ENCODE measurements at places on chromosomes 4 and X. TPM values are rescaled to one million over a fixed set of nuclear protein-coding genes. Genes with fewer than 3 reads are reported as not detected.
A peak's percentile ranks its signal among the peaks of the same experiment; 100 is the strongest.

GRCh38 chr4:163269166-163269565 lies 63.2 kb downstream of the NPY1R start:
- no peak for DNase-seq

SMIM31 gene
- total RNA-seq: not detected

DNA sequence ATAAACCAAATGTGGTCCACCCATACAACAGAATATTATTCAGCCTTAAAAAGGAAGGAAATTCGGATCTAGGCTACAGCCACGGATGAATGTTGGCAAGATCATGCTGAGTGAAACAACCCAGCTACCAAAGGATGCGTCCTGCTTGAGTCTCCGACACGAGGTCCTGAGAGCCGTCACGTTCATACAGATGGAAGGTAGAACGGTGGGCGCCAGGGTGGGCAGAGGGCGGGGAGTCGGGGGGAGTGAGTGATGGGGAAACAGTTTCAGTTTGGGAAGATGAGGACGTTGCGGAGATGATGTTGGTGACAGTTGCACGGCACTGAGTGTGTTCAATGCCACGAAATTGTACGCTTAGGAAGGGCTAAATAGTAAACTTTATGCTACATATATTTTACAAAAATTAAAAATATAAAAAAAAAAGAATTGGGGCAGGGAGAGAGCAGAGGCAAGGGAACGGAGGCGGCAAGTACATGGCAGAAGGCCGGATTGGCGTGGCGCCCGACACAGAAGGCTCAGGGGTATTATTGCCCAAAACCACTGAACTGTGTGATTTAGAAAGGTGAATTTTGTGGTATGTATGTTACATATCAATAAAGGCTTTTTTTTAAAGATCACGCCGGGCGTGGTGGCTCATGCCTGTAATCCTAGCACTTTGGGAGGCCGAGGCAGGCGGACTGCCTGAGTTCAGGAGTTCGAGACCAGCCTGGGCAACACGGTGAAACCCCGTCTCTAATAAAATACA lies 14.8 kb upstream of the MXD4 start:
- no peak for DNase-seq

GRCh38 chr4:150547154-150547838 lies 34.7 kb upstream of the MAB21L2 start:
- no peak for DNase-seq

DNA sequence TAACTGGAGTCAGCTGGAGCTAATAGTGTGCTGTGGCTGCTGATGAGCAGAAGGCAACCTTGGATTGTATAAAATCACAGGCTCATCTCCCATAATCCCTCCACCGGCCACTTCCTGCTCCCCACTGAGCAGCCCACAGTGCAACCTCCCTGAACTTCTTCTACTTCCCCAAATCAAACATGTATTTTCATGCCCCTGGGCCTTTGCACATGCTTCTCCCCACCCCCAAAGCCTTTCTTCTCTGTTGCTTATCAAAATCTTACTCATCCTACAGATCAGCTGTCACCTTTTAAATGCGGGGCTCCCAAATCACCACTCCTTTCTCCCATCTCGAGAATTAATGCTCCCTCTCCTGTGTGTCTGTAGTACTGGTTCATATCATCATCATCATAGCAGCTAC lies 35.8 kb downstream of the RHOH start:
- DNase-seq: no peak

GRCh38 chrX:112714357-112714918 lies 34.7 kb upstream of the LHFPL1 start:
- no peak for DNase-seq

GABRB1 gene
- not detected for total RNA-seq

GRCh38 chrX:124362072-124362471 lies 15.7 kb downstream of the SH2D1A start:
- peak; percentile 54 for DNase-seq

ARHGAP36 gene
- not detected for total RNA-seq

DNA sequence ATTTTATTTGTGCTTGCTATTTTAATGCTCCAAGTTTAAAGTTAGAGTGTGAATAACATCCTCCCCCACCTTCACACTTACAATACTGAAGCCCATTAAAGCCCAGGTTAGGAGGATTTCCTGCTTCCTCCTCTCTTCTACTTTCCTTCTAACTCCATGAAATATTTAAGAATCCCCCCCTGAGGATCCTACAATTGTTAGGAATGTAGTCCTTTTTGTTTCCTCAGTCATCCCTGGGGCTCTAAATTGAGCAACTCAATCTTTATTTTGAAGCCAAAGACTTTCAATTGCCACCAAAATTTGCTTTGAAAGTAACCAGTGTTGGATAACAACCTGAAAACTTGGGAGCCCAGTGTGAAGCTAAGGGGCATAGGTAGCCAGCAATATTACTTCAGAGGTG lies 276.9 kb downstream of the FAM47A start:
- DNase-seq: no peak

SH2D1A gene
- total RNA-seq: 61.2 TPM

HERC5 gene
- 92.5 TPM for total RNA-seq

- DNase-seq: no peak
These were observed 57.9 kb downstream of the DKK2 start for GRCh38 chr4:106978046-106978774.

- no peak for DNase-seq
These were observed 95.8 kb downstream of the COL25A1 start for GRCh38 chr4:109206620-109207019.

- DNase-seq: no peak
These were observed 66.0 kb upstream of the C4orf54 start for GRCh38 chr4:99723612-99724011.

DNA sequence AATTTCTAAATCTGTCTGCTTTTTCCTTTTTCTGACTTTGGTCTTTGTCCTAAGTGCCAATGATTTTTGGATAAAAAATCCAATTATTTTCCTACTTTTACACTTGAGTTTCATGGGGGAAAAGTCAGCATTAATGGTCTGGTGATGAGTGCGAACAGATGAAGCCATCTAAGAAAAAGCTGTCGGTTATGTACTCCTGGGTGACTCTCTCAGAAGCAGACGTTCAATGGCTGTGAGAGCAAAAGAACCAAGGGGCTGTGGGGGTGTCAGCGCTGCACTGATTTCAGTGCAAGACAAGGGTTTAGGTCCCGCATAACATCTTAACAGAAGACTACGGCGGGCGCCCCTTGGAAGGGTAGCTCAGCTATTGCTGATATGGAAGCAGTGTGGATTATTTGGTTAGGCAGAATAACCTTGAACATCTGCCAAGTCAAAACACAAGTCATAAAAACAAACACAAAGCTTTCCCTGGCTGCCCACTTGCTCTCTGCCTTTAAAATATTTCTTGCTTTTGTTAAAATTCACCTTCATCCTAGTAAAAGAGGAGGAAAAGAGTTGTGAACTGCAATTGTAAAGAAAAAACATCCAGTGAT lies 240.5 kb downstream of the MAML3 start:
- no peak for DNase-seq

DGAT2L6 gene
- not detected for total RNA-seq

DNA sequence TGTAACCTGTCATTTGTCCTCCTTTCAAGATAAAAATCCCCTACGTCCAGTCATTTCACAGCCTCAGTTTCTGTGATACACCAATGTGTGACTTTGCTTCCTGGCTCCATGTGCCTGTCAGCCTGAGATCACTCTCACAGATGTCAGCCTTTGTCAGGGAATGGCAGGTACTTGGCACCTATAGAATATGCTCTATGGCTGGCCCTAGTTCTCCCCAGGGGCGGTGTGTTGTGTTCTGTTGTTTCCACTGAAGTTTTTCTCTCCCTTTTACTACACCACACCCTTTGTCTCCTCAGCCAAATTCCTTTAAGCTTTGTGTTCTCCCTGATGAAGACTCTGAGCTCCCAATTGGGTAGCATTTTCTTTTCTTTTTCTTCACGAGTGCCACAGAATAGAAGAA lies 81.7 kb downstream of the ALPK1 start:
- DNase-seq: no peak

- no peak for DNase-seq
These were observed at the start of gene MAGEC2 for GRCh38 chrX:142204522-142205433. Gene MAGEC2, minus strand, starts transcription at chrX:142205290. Its CDS starts 1,303 bp downstream, at chrX:142203987.

ATXN3L gene
- total RNA-seq: not detected

- no peak for DNase-seq
These were observed 24.1 kb upstream of the TMEM150C start for GRCh38 chr4:82585690-82586435.

CHRNA9 gene
- total RNA-seq: not detected

DNA sequence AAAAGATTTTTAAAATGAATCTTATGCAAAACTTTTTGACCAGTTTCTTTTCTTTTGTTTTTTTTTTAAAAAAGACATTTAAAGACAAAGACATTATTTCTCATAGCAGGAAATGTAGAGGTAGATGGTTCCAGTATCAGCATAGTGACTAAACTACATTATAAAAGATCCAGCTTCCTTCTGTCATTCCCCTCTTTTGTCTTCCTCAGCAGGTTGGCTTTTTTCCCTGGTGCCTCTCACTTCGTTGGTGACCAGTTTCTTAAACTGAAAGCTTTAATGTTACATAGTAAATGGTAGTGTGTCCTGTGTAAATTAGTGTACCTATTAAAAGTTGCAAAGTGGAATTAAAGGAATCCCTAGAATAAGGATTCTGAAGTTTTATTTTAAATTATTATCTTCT lies 36.1 kb downstream of the DCK start:
- no peak for DNase-seq

DNA sequence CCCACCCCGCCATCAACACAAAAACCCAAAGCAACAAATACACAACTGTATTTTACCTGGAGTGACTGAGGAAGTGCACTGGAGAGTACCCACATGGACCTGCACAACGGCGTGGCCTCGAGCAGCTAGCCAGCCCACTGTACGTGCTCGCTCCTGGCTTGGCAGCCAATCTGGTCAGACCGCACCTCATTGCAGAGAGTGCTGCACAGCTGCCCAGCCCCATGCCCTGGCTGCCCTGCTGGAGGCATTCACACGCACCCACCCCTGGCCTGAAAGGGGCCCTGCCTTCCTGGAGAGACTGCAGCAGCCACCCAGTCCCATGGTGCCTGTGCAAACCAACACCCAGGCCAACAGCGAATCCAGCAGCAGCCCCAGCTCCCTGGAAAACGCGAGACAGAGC lies 116.3 kb downstream of the GALNTL6 start:
- no peak for DNase-seq

BANK1 gene
- total RNA-seq: 0.68 TPM

DNA sequence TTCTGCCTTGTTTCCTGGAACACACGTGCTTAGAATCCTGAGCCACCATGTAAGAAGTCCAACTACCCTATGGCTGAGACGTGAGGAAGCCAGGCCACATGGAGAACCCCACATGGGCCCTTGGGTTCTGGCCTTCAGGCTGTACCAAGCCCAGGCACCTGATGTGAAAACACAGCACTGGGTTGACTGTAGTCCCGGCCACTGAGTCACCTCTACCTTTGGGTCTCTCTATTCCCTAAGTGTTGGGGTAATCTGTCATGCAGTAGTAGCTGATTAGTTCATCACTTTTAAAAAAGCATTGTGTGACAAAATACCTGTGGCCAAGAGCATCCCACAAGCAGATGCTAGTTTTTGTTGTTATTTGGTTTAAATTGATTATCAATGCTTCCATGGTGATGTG lies 24.3 kb downstream of the CFAP97 start:
- no peak for DNase-seq

DNA sequence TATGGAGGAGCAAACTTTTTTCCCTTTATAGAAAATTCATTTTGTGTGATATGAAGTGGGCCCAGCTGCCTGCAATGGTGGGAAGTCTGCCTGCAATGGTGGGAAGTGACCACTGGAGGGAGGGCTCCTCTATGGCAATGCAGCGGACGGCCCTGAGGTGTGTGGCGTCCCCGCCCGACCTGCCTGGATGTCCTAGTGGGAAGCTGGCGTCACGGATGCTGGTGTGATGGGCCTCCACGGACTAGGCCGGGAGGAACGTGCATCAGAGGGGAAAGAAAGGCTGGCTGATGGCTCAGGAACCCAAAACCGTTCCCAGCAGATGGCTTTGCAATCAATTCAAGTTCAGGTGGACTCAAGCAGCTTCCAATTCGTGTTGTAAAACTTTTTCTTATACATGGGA lies 177.9 kb downstream of the AFAP1 start:
- DNase-seq: peak; percentile 52

HPGDS gene
- 1.5 TPM for total RNA-seq

TEX13C gene
- not detected for total RNA-seq

DNA sequence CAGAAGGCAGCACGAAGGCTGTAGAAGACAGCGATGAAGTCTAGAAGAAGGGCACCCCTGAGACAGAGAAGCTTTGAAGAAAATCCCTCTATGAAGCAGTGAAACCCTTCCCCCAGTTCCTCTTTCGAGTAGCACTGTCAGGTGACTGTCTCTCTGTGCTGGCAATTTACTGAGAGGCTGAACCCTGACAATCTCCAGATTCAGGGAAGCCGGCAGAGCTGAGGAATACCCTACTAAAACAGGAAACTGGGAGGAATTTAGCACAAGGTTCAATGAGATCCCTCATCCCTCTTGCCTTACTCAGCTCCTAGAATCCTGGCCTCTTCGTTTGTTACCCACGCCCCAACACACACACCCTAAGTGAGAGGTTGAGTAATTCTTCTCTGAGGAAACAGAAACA lies 239.7 kb upstream of the NOCT start:
- no peak for DNase-seq

MAML3 gene
- 2.6 TPM for total RNA-seq

GRCh38 chr4:87012265-87012953 lies 77.6 kb downstream of the AFF1 start:
- no peak for DNase-seq

GRCh38 chr4:11704186-11704830 lies 275.6 kb upstream of the HS3ST1 start:
- no peak for DNase-seq
